LoVo (cell line): ENCODE measurements at places on chromosomes 5 and 9.
A peak's percentile ranks its signal among the peaks of the same experiment; 100 is the strongest.

DNA sequence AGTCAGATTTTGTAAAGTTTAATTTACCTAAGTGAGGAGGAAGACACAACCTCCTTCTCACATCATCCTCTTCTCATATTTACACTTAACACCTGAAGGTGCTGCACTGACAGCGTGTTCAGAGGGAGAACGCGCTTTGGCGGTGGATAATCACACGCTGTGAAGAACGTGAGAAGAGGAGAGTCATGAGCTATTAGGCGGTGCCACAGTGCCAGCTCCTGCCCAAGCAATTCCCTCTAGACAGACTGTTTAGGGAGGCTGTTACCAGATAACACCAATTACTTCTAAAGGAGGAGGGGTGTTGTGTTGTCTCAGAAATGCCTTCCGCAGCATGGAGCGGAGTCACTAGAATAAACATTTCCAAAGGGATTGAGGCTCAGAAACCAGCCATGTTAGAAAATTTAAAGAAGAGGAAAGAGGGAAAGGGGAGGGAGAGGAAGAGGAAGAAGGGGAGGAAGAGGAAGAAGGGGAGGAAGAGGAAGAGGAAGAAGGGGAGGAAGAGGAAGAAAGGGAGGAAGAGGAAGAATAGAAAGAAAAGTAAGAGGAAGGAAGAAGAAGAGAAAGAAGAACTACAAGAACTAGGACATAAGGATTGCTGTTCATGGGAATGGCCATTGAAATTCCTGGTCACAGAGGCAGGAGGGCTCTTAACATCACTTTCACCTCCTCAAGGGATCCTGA lies 37.3 kb upstream of the WWC1 start:
- no peak for DNase-seq

GRCh38 chr5:160187091-160187490 lies 42.2 kb upstream of the FABP6 start:
- no peak for DNase-seq

- no peak for DNase-seq
Observed at GRCh38 chr5:135602882-135603721, 24.3 kb upstream of the CXCL14 start.

DNA sequence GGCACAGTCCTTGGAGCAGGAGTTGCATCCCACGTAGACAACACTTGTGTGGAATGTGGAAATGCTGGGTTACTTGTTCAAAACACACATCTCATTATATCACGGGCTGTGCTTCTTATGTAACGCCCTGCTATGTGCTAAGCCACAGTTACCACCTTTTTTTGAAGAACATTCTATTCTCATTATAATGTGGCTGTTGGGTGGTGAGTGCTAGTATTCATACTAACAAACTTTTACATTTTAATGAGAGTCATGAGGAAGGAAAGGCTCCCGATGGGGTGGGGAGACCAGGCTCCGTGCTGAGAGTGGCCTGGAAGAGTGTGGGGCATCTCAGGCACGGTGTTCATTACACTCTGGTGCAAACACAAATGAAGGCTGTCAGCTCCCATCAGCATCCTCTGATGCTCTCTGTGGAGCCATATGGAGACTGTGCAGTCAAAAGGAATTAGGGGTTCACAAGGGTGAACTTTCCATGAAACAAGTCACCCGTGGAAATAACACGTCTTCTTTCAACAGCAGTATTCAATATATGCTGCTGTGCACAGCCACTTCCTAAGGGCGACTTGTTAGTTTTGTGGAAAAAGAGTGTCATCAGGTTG lies 153.1 kb upstream of the RAPGEF1 start:
- DNase-seq: no peak

DNA sequence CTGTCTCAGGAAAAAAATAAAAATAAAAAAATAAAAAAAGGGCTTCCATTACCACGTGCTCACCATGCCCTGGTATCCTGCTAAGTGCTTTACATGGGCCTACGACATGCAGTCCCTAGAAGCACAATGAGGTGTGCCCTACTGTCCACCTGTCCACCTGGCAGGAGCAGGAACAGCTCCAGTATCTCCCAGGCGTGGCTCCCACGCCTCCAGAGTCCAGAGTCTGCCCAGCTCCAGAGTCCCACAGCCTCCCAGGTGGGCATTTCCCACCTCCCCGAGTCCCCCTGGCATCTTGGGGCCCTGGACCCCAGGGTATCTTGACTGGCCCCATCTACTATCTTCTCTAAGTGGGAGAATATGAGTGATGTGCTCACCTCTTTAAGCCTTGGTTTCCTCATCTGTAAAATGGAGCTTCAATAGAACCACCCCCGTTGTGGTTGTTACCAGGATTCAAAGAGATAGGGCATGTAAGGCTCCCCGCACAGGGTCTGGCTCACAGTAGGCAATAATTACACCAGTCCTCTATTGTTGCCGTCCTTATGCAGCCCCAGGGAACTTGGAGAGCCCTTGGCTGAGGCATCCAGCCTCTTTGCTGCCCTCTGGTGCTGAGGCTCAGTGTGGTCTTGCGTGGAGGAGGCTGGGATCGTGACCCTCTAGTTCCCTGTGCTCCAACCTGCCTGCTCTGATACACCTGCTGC lies 8.9 kb downstream of the CXCL14 start:
- DNase-seq: peak; percentile 39

DNA sequence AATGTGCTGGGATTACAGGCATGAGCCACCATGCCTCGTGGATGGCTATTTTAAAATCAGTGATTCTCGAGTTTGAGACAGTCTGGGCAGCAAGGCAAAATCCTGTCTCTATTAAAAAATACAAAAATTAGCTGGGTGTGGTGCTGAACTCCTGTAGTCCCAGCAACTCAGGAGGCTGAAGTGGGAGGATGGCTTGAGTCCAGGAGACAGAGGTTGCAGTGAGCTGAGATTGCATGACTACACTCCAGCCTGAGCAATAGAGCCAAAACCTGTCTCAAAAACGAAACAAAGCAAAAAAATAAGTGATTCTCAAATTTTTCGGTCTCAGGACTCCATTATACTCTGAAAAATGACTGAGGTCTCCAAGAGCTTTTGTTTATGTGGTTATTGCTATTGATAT lies 47.9 kb upstream of the HSPA9 start:
- DNase-seq: no peak

GRCh38 chr5:176660530-176660859 lies 13.2 kb downstream of the TSPAN17 start:
- DNase-seq: no peak

GRCh38 chr9:31535651-31536050 lies 848.8 kb upstream of the ACO1 start:
- no peak for DNase-seq

DNA sequence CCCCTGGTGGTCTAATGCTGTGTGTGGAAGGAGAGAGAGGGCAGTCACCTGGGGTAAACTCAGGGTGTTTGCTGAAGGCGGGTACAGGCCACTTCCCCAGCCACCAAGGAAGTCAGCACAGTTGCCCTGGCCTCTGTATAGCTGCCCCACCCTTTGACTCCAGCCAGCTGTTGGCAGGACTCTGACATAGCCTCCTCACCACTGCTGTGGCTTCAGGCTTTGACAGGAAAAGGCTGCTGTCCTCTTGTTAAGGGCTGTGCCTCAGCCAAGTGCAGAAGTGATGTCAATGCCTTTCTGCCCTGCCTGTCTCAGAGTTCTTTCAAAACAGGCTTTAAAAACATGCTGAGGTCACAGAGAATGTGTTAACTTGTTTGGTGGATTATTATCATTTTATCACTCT lies 487.2 kb upstream of the KLF4 start:
- DNase-seq: no peak

- no peak for DNase-seq
Observed at GRCh38 chr5:4969351-4969750, 170.8 kb upstream of the ADAMTS16 start.
